ENCODE measurements at places on chromosomes 1 and 21. TPM values are rescaled to one million over a fixed set of nuclear protein-coding genes. Genes with fewer than 3 reads are reported as not detected.

The C1orf53 gene
- total RNA-seq: 0.99 TPM

The BEND5 gene
- total RNA-seq: 5.6 TPM

The MTARC1 gene
- total RNA-seq: 33.7 TPM

The EXTL1 gene
- 1.1 TPM for total RNA-seq

The ITLN2 gene
- total RNA-seq: 2.4 TPM

- DNase-seq: no peak
These were observed 11.6 kb upstream of the PCP4 start for GRCh38 chr21:39855595-39855994.

DNA sequence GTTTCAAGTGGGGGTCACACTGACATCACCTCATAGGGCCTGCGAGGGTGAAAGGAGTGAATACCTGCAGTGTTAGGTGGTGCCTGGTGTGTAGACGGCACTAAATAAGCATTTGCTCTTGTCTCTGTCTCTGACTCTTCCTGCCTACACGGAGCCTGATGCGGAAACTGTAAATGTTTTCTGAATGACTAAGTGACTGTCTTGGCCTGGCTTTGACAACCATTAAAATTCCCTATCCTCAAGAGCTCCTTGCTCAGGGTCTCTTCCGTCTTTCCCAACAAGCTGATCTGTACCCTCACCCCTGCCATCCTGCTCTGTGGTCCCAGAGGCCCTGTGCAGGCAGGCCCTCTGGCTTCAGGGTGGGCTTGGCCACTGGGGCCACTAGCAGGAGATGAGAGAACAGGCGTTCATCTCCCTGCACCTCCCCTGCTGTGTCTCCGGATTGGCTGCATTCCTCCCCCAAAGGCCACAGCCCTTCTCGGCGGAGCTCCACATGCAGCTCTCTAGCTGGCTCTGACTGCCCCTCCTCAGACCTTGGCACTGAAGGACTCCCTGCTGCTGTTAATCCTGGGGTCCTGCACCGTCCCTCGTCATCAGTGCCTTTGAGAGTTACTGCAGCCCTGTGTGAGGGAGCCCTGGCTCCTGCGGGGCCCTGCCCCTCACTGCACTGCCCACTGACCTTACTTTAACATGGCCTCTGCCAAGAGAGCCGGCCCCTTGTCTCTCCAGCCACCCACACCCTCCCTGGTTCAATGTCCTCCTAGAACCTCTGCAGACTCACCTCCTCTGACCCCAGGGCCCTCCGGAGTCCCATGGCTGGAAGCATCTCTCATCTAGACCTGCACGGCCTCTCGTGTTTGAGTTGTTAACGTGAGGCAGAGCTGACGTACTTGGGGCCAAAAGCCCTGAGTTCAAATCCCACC, 211.1 kb downstream of the MATN1 start:
- peak; percentile 61 for DNase-seq

The CMPK1 gene
- 26.3 TPM for total RNA-seq

Measured in H9 (cell line).